ENCODE measurements at places on chromosomes 4 and X.

DNA sequence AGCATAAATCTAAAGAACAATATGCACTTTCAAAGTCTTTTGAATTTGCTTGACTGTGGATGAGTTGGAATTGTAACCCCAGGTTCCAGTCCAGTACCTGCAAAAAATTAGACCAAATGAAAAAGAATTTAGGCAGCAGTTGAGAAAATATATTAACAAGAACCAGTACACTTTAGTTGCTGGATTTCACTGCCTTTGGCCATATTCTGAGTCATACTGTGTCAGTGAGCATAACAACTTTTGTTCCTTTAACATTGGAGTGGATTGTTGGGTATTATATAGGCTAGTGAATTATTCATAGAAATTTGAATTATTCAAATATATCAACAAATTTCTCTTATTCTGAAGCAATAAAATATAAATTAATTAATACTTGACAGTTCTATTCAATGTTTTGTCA is 101.5 kb upstream of the SMAD1 start:
- no peak for DNase-seq

- DNase-seq: no peak
Observed at GRCh38 chr4:119041951-119042560, 93.6 kb upstream of the MYOZ2 start.

DNA sequence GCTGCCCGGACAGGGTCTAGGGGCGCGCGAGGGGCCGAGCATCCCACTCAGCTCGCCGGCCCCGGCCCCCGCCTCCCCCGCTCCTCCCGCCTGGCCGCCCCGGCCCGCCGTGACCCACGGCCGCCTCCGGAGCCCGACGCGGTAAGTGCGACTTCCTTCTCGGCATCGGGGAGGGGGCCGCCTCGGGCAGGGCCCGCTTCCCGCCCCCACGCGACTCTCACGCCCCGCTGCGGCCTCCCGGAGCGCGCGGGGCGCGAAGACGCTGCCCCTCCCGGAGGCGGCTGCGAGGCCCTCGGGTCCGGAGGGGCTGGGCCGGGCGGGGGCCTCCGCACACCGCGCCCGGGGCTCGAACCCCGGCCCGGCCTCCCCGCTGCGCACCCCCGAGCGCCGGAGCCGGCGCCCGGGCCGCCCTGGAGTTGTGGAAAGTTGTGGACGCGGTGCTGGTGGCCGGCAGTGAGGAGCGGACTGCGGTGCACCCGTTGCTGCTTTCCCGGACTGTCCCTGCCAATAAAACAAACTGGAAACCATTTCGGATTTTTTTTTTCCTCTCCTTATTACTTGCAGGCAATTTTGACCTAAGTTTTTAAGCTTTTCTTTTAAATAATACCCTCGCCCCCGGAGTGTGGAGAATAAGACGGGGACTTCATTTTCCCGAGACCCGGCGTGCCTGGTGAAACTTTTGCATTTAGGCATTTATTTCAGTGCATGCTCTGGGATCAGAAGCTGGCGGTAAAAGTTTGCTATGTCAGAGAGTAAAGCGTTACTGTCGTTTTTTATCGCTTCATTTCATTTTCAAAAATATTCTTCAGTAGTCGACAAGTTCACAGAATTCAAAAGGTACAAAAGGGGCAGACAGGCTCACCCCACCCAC is 13.0 kb upstream of the TMEM156 start:
- DNase-seq: peak; percentile 19

- DNase-seq: no peak
Observed at GRCh38 chrX:50456712-50457484, 13.7 kb downstream of the DGKK start.

GRCh38 chrX:101208152-101208905 is 11.3 kb upstream of the DRP2 start:
- no peak for DNase-seq

- no peak for DNase-seq
Observed at GRCh38 chr4:142366769-142367181, 479.3 kb downstream of the INPP4B start.

DNA sequence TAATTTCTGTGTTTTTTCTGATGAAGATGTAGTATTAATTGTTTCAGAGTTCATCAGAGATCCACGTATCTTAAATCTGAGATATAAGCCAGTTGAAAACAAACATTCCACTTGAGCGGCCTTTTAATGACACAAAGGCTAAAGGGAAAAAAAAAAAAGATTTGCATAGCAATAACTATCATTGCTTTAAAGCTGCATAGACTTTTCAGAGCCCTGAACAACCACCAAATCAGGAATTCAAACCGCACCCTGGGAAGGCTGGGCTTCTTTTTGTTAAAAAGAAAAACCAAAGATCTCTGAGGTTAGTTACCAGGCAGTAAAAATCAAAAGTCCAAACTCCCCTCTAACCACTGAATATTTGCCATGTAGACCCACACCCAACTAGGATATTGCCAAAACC is 206.0 kb downstream of the HHIP start:
- DNase-seq: no peak

DNA sequence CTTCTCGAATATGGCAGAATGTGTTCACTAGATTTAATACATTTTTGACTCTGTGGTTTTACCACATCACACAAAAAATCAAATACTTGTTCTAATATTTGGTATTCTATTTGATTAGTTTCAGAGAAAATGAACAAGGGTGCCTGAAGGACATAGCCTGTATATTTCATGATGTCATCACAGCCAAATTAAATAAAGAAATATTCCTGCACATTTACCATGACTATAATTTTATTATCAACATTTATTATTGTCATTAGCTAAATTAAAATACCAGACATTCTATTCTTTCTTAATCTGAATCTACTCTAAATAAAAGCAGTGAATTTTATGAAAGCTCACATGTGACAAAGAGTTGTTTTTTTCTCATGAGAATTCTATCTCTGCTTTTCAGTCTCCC is 980.5 kb downstream of the PCDH18 start:
- DNase-seq: no peak

DNA sequence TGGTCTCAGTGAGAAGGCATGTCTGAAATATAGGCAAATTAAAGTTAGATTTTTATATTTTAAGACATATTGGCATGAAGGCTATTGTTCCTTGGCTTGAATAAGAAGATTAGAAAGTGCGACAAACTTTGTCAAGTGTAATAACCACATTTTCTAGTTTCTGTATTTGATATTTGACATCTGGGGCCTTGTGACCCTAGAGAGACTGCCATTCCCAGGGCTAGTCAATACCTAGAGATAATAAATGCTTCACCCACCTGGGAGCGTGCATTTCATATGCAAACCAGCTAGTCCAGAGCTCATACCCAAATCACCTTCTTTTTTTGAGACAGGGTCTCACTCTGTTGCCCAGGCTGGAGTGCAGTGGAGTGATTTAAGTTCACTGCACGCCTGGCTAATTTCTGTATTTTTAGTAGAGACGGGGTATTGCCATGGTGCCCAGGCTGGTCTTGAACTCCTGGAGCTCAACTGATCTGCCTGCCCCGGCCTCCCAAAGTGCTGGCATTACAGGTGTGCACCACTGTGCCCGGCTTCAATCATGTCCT is 62.6 kb downstream of the COQ2 start:
- DNase-seq: no peak

GRCh38 chrX:52261463-52262194 is 76.9 kb downstream of the MAGED4 start:
- peak; percentile 81 for DNase-seq

- no peak for DNase-seq
Observed at GRCh38 chr4:178202422-178202821, 760.2 kb upstream of the AGA start.
